ENCODE measurements at places on chromosomes 4 and X.

- DNase-seq, result peak; percentile 51
Measured at GRCh38 chr4:52956691-52957090, 94.6 kb downstream of the RASL11B start.

GRCh38 chr4:38805530-38806145 lies 1.0 kb upstream of the TLR1 start:
- no peak for DNase-seq

GRCh38 chr4:79255793-79256192 lies 70.1 kb downstream of the NAA11 start:
- DNase-seq, result no peak

DNA sequence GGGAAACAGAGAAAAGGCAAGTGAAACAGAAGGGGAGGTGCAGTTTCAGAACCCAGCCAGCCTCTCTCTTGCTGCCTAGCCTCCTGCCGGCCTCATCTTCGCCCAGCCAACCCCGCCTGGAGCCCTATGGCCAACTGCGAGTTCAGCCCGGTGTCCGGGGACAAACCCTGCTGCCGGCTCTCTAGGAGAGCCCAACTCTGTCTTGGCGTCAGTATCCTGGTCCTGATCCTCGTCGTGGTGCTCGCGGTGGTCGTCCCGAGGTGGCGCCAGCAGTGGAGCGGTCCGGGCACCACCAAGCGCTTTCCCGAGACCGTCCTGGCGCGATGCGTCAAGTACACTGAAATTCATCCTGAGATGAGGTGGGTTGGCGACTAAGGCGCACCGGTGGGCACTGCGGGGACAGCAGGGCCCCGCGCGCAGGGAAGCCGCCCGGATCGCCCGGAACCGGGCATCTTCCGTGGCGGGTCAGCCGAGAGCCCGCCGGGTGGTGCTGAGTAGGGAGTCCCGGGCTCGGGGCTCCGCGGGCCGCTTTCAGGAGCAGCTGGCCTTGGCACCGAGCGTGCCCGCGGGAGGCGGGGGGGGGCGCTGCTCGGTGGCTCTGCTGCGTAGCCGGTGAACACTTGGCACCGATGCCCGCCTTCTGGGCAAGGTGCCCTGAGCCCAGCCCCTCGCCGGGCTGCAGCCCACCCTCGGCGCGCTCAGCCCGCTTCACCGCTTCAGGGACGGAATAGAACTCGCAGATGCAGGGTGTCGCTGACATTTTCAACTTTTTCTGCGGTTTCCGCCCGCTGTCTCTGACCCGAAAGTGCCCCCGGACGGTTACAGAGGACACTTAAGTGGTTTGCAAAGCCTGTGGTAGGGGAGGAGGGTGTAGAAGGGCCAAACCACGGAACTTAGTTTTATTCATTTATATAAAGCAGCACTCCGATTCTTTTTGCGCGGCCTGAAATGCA lies at the start of gene CD38:
TSS of gene CD38 (plus strand) at position 40 of the 953 bp plus-strand sequence. CDS start at position 127, 87 bp downstream.
- no peak for DNase-seq

- DNase-seq, result peak; percentile 20
Measured at GRCh38 chr4:33709247-33709646, 2535.1 kb downstream of the ARAP2 start.

DNA sequence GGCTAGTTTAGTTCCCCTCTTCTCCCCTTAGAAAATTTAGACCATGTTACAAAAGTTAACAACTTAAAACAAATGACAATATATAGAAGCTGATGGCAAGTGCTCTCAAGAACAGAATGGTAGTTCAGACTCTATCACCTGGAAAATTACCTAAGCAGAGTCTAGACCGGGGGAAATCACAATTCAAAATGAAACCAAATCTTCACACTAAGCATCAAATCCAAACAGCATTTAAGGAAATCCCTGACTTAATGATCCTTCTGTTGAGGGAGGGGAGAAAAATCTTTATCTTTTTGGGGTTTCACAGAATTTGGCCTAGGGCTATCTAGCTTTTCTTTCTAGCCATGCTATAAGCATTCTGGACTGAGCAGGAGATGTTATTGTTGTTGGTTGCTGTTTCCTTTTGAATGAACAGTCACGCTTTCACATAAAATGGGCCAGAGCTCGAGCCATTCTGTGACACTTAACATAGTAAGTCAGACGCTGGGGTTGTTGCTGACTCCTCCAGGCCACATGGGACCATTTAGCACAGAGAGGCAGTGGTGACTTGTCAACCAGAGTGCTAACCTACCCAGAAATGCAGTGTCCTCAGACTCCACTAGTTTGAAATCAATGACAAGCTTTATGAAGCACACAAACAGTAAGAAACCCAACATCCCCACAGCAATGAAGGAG lies 16.0 kb upstream of the LSM6 start:
- DNase-seq, result no peak

DNA sequence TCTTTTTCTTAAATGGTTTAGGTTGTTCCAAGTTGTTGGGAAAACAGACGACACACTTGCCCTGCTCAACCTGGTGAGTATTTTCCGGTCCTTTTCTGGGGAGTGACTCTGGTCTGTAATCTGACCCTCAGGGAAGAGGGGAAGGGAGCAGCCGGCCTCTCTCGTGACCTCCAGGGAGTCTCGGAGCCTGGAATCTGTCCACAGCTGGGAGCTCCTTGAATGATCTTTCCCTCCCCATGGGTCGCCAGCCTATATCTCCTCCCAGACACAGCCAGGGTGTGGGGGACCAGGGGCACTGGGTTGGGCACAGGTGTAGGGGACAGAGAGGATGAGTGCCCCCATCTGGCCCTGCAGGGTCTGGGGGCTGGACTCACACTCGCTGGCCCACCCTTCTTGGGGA lies 18.9 kb downstream of the TMEM175 start:
- DNase-seq, result no peak

- DNase-seq, result peak; percentile 39
Measured at GRCh38 chr4:110540581-110540980, 64.6 kb downstream of the ENPEP start.

DNA sequence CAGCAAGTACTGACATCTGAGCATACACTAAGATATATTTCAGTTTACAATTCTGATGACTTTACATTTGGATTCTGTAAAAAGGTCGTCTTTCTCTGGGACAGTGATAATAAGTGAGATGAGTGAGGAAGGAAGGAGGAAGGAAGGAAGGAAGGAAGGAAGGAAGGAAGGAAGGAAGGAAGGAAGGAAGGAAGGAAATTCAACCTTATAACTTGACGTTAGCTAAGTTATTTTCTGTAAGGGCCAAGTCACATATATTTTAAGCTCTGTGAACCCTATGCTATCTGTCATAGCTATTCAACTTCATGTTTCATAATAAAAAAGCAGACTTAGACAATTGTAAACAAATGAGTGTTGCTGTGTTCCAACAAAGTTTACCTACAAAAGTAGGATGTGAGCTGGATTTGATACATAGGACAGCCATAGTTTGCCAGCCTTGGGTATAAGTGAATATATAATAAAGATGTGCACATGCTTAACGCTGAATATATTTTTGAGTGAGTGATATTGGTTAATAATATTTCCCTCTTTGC lies 753.0 kb upstream of the NDST4 start:
- DNase-seq, result no peak

- no peak for DNase-seq
Measured at GRCh38 chr4:78426972-78427371, 124.6 kb upstream of the ANXA3 start.

- DNase-seq, result peak; percentile 38
Measured at GRCh38 chr4:48261281-48261680, 8.4 kb downstream of the TEC start.

Measured in fibroblast of skin of abdomen (primary cell).